Anterior cingulate cortex (tissue), 58 donors: ENCODE measurements at places on chromosomes 12 and 14.

DNA sequence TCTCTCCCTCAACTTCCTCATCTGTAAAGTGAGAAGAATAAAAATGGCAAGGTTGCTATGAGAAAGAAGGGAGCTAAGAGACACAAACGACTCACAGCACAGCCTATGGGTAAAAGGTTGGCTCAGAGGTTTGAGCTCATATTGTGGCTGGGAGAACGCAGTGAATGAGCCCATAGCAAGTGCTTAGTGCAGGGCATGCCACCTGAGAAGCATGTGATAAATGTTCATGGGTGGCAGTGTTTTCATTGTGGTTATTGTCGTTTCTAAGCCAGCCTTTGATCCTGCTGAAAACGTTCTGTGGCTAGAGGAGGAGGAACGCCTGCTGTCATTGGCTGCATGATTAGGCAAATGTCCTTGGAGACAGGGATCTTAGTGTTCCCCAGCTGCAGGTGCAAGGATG, 150.4 kb downstream of the KSR2 start:
- no peak for DNase-seq

- DNase-seq = no peak
Measured at GRCh38 chr14:64612021-64612380, 62.2 kb downstream of the PPP1R36 start.

- DNase-seq = no peak
Measured at GRCh38 chr14:91019673-91020072, 40.8 kb downstream of the RPS6KA5 start.

DNA sequence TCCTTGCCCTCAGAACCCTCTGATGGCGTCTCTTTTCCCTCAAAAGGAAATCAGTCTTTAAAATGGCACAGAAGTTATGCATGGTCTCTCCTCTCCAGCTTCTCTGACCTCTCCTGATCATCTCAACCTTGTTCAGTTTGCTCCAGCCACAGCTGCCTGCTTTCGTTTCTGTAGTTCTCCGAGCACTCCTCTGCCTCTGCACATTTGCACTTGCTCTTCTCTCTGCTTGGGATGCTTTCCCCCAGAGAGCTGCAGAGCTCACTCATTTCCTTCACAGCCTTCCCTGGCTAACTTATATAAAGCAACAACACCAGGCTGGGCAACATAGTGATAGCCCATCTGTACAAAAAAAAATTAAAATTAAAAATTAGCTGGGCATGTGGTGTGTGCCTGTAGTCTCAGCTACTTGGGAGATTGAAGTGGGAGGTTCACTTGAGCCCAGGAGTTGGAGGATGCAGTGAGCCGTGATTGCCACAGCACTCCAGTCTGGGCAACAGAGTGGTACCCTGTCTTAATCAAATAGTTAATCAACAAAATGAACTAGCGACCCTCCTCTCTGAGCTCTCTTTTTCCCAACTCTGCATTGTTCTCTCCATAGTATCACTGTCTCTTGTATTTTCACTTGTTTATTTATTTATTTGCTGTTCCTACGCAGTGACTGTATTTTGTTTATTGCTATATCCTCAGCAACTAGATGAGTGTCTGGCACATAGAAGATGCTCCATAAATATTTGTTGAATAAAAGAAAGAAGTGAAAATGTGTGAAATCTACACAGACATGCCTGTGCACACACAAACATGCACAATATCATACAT, 37.7 kb downstream of the PPFIBP1 start:
- no peak for DNase-seq

- peak; percentile 23 for DNase-seq
Measured at GRCh38 chr14:77141214-77142004, at the start of gene ZDHHC22. TSS of gene ZDHHC22 (minus strand) at chr14:77141791. CDS start at chr14:77139738, 2,053 bp downstream.

GRCh38 chr12:93168751-93169150, 209.0 kb upstream of the NUDT4 start:
- DNase-seq = no peak

DNA sequence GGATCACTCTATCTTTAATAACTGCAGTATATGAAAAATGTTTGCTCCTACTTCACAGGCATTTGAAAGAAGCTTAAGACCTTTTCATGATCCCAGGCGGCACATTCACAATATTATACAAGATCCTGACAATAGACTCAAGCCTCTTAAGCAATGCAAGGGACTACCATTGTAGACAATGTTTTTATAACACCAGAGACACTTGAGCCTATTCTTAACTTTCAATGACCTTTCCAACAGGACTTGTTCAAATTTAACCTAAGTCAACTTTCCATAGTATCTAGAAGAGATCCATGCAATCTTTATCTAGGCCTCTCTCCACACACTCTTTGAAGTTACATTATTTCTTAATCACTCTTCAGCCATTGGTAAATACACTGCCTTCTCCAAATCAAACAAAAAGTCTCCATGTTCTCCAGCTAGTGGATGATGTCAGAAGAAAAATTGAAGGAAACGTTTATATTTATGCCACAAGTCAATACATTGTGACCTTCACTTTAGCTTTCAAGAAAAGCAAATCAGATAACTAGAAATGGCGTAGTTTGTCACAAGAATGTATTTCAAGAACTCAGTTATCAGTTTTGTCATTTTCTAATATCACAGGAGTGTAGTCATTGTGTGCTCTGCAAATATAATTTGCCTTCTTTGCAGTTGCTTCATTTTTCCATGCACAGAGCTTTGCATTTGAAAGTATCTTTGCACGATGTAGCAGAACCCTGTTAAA, 41.2 kb downstream of the PHLDA1 start:
- DNase-seq = no peak

GRCh38 chr14:95015046-95015445, 142.3 kb downstream of the DICER1 start:
- no peak for DNase-seq
